ENCODE measurements at places on chromosomes 4 and X.
A peak's percentile ranks its signal among the peaks of the same experiment; 100 is the strongest.

DNA sequence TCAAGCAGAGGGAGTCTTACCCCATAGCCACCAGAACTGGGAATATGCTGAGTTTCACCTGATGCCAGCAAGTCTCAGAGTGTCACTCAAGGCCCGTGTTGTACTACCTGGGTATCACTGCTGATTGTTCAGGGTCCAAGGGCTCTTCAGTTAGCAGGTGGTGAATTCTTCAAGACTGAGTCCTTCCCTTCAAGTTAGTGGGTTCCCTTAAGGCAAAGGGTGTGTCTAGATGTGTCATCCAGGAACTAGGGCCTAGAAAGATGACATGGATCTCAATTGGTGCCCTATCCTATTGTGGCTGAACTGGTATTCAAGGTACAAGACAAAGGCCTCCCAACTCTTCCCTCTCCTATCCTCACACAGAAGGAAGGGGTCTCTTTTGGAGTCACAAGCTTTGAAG is 159.9 kb upstream of the DIPK2B start:
- H3K36me3 ChIP-seq, result no peaks in the 10 kb centered on the region
- no peaks in the 10 kb centered on the region for H3K27me3 ChIP-seq
- H3K4me1 ChIP-seq, result no peaks in the 10 kb centered on the region
- H3K4me3 ChIP-seq, result no peak overlapping the region

DNA sequence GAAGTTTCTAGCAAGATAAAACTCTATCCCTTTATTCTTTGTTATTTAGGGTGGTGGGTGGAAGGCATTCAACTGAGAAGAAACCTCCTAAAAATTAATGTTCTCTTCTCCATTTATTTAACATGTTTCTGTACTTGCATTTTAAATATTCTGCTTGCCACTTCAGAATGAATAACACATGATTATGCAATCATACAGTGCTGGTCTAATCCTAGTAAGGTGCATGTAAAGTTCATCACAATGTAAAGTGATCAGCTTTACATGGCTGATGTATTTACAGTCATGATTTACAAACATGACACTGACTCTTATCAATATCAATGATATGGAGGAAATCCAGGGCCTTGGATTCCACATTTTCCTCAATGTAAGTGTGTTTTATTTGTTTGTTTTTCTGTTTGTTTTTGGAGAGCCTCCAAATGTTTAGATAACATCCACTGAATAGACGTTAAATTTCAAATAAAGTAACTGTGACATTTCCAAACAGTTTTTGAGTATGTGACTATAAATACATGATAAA is 342.1 kb upstream of the CTSO start:
- no peak for DNase-seq
- H3K27me3 ChIP-seq, result no peaks in the 10 kb centered on the region
- no peaks in the 10 kb centered on the region for H3K4me1 ChIP-seq
- no peak overlapping the region for H3K4me3 ChIP-seq

- no peak overlapping the region for H3K4me3 ChIP-seq
- H3K36me3 ChIP-seq, result no peaks in the 10 kb centered on the region
- no peak for DNase-seq
- peaks cover 33% of the 10 kb centered on the region for H3K27me3 ChIP-seq
- H3K4me1 ChIP-seq, result peaks cover 3% of the 10 kb centered on the region
Measured at GRCh38 chr4:113955948-113956347, 23.5 kb downstream of the ARSJ start.

GRCh38 chrX:64395568-64395929 is 297 bp upstream of the MTMR8 start:
- no peak for DNase-seq
- H3K27me3 ChIP-seq, result no peaks in the 10 kb centered on the region
- peaks cover 9% of the 10 kb centered on the region for H3K4me1 ChIP-seq
- H3K4me3 ChIP-seq, result peak overlapping the region; percentile 94
- peak overlapping the region; percentile 83 for H3K27ac ChIP-seq

Measured in activated CD4-positive, alpha-beta T cell treated with anti-CD3 and anti-CD28 coated beads, Interleukin-2, amount 10 ng/mL, durations not matched to agents 24 days and 14 days (primary cell).